Epithelial cell of prostate (primary cell): ENCODE measurements at places on chromosomes 2 and 18.

DNA sequence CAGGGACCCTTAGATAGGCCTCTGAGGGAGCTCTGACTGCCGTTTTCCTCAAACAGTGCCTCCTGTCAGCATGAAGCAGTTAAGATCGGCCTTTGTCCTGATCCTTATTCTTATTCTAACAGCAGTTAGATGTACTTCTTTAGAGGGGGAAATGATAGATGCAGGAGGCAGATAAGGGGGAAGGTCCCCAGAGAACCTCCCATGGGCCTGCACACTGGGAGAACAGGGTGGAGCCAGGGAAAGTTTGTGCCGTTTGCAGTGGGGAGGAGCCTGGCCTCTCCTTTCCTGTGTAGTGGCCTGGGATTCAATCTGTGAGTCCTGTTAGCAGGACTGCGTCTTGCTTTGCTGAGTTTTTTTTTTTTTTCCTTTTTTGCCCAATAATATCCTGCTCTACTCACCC, 7.9 kb upstream of the INPP4A start:
- no peak for DNase-seq

DNA sequence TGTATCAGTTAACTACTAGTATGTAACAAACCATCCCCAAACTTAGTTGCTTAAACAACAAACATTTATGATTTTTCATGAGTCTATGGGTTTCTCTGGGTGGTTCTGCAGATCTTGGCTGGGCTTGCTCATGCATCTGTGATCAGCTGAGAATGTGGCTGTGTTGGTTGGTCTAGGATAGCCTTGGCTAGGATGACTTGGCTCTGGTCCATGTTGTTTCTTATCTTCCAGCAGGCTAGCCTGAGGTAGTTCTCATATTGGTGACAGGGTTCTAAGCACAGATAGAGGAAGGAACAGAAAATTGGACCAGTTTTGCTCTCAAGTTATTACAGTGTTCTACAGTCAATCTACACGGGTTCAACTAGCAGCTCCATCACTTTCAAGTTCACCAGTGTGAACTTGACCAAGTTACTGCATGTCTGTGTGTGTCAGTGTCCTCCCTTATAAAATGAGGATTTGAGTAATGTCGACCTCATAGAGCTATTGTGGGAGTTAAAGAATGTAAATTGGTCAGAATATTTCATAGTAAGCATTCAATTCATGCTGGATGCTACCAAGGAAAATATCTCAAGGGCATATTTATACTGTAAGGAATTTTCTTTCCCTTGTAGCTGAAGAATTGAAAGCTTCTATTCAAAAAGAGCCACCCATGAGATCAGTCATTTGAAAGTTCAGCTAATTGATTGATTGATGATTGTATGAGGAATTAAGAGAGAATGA, 65.3 kb downstream of the MYO3B start:
- DNase-seq: no peak

GRCh38 chr2:148561389-148561788, 83.2 kb upstream of the EPC2 start:
- DNase-seq: no peak

- DNase-seq: no peak
These were observed 8.1 kb downstream of the CDC42EP3 start for GRCh38 chr2:37663390-37663789.

- no peak for DNase-seq
These were observed 321.0 kb upstream of the RAB6C start for GRCh38 chr2:129658430-129658829.

DNA sequence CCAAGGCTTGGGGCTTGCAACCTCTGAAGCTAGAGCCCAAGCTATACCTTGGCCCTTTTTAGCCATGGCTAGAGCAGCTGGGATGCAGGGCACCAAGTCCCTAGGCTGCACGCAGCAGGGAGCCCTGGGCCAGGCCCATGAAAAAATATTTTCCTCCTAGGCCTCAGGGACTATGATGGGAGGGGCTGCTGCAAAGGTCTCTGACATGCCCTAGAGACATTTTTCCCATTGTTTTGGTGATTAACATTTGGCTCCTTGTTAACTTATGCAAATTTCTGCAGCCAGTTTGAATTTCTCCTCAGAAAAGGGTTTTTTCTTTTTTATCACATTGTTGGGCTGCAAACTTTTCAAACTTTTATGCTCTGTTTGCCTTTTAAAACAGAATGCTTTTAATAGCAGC, 56.9 kb upstream of the LHCGR start:
- no peak for DNase-seq

DNA sequence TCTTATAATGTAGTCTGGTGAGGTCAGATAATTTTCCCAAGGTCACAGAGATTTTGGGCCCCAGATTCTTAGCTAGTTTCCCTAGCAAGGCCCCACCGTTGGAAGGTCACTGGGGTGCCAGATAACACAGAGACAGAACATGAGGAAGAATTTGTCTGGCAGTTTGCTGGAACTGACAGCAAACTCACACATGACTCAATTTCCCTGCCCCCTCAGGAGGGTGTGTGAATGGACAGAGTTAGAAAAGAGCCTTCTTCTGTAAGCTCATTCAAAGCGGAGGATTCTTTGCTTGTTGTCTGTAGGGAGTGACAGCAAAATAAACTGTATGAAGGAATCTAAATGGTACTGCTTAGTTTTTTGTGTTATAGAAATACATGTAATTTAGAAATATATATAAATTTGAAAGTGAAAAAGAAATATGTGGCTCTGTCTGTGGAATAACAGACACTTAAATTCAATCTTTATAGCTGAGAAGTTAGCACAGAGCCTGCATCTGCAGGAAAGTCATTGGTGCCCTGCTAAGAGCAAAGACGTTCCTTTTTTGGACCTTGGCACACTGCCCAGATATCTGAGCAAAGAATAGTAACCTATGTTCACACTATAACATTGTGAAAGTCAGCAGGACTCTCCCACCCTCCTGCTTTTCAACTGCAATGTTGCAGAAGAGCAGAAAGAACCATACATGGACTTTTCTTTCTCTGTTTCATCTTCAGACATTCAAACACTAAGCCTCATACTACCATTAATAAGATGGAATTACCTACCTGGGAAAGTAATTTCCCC, 2.1 kb downstream of the MDH1 start:
- no peak for DNase-seq
